Stimulated activated naive CD8-positive, alpha-beta T cell treated with anti-CD3 and anti-CD28 coated beads, Interleukin-15, Interleukin-2, amounts not matched to agents 100 U/mL and 50 U/mL, for 24 hours (primary cell): ENCODE measurements at places on chromosomes 2 and 18.

- no peak for DNase-seq
Observed at GRCh38 chr2:58770846-58771245, 529.7 kb upstream of the FANCL start.

DNA sequence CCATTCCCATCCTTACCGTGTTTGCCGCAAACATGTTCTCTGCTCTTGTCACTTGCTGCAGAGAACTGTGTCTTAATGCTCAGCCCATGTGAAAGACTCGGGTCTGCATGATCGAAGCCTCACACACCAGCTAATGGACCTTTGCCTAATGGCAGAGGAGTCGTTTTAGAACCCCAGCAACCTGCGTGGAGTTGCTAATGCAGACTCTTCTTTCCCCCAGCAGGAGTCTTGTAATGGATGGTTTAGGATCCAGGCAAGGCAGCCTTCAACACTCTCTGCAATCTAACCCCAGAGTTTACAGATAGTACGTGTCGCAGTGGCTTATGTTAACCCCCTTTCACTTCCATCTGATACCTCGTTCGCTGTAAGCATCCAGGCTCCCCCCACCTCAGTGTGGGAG, 316.4 kb downstream of the AGAP1 start:
- no peak for DNase-seq

DNA sequence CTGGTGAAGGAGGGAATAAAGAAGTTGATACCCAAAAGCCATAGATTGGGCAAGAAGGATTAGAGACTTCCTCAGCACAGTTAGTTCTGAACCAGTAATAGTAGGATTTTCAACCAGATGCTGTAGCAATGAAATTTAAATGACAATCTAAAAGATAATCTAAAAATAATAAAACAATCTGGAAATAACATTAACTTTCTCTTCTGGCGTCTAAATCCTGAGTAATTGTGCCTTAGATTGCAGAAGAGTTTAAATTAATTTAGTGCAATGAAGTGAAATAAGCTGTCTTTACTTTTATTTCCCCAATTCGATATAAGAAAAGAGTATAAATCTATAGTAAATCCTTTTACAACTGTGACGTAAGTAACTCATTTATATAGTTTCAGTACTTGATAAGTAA, 186.8 kb upstream of the DOK6 start:
- DNase-seq: no peak

DNA sequence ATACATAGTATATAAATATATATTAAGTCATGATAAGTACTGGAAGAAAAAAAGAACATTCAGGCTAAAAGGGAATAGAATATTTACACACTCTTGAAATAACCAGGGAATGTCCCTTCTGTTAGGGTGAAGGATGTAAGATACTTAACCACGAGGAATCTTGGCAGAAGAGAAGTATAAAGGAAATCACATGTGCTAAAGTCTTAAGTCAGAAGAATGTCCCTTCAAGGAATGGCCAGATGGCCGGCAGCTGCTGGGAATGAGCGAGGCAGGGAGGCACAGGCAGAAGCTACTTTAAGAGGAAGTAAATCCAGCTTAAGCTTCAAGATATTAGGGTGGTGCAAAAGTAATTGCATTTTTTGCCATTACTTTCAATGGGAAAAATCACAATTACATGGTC, 5.5 kb downstream of the CCDC102B start:
- no peak for DNase-seq

DNA sequence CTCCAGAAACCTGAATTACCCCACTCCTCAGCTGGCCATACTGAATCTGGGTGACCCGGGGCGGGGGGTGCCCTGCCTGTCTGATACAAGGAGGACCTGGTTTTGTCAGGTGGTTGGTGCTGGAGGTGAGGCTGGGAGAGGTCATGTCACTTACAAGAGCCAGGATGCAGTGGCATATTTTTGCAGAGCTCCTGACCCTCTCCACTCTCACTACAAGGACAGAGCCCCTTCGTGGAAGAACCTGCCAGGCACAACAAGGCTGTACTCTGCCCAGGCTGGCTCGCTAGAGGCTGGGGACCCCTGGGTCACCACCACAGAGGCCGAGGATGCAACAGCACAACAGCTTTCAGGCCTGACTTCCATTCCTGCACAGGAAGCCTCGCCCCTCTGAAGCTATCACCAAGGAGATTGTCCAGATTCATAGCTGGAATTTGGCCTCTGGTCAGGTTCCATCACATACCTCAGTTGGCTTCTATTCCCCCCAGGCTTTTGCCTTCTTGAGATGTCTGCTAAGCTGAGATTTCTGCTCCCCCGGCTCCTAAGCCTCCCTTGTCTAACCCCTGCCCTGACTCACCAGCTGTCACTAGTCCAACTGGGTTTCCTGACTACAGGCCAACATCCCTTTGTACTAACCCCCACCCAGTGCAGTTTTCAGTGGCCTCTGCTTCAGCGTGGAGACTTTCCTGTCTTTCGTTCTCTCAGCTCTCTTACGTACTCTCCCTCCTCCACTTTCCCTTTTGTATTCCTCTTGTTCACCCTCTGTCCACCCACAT, 132.5 kb upstream of the EPAS1 start:
- no peak for DNase-seq

DNA sequence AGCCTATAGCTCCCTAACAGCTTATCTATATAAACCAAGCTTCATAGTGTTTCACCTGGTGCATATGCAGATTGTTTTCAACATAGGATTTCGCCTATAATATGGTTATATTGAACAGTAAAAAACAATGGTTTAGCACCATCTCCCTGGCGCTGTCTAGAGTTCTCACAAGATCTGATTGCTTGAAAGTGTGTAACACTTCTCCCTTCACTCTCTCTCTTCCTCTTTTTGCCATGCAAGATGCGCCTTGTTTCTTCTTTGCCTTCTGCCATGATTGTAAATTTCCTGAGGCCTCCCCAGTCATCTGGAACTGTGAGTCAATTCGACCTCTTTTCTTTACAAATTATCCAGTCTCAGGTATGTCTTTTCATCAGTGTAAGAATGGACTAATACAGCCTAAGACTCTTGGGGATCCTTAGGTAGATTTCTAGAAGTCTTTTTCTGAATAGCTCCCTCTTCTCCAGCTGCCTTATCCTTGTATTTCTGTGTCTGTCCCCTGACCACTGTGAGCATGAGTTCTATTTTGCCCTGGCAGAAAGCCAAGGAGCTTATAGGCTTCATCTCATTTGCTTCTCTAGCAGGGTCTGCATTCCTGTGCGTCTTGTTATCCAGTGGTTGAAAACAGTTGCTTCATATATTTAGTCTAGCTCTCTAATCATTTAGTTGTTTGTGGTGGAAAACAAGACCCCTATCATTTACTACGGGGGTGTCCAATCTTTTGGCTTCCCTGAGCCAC, 401.6 kb downstream of the GPD2 start:
- no peak for DNase-seq

GRCh38 chr2:10963155-10963554, 51.4 kb downstream of the KCNF1 start:
- DNase-seq: no peak

GRCh38 chr2:88837511-88838160, 146.2 kb downstream of the RPIA start:
- DNase-seq: no peak

DNA sequence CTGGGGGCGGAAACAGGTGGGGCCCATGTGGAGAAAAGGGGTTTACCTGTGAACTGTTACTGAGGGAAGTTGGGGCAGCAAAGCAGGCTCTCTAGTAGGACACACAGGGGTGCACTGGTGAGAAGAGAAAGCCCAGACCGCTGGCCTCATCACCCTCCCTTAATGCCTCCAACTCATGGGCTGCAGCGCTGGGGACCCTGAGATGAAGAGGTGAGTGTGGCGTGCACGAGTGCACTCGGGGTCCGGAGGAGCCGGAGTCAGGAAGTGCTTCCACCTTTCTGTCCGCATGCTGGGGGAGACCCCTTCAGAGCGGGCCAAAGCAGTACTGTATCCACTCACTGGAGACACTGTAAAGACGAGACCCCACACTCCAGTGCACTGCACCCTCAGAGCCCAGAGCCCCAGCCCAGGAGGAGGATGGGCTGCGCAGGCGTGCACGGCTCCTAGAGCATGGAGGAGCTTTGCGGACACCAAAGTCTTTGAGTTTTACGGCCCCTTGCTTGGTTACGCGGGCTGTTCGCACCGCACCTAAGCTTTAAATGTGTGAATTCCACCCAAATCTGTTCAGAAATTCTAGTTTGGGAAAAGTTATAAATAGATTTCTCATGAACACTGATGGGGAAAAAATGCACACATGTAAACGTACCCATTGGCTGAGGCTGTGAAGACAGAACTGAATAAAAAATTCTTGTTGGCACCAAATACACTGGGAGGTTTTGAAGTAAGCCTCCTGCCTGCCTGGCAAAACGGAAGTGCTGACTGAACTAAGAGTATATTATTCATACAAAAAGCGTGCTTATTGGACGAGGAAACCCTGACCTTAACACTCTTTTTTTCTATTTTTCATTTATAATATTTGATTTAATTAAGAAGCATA, 45.4 kb upstream of the PPP4R1 start:
- DNase-seq: no peak

DNA sequence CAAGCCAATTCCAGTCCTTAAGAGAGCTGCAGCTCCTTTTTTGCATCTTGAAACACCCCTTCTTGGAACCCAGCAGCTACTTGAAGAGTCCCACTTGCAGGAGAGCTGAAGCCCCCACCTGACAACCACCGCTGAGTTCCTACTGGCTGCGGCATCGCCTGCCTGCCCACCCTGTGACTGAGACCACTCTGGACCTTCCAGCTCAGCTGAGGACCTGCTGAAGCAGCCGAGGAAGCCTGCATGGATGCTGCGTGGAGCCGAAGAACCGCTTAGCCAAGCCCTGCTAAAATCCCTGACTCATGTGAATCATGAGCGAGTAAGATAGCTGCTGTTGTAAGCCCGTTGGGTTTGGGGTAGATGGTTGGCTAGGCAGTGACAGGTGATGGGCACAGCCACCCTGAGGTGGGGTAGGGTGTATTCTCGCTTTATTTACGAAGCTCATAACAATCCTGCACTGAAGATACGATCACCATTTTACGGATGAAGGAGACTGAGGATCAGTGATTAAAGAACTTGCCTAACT, 78.4 kb downstream of the INHBB start:
- DNase-seq: no peak

DNA sequence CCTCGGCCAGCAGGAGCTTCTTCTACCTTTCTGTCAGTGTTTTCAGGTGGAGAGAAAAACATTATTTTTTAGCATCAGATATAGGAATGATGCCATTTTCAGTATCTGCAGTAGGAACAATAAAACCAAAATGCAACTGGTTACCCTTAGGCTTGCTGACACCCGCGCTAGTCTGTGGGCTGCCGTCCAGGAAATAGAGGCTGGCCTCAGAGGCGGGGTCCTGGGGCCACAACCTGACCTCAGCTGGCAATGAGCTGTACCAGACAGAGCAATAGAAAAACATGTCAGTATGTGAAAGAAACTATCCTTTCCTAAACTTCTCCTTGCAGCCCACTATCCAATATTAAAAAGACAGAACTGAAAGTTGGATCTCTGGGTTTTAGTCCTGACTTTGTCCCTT, 4.6 kb upstream of the ST6GAL2 start:
- no peak for DNase-seq

GRCh38 chr2:201532686-201533304, 81.3 kb downstream of the STRADB start:
- peak; percentile 6 for DNase-seq

- no peak for DNase-seq
Observed at GRCh38 chr2:47093626-47094025, 61.5 kb downstream of the STPG4 start.

DNA sequence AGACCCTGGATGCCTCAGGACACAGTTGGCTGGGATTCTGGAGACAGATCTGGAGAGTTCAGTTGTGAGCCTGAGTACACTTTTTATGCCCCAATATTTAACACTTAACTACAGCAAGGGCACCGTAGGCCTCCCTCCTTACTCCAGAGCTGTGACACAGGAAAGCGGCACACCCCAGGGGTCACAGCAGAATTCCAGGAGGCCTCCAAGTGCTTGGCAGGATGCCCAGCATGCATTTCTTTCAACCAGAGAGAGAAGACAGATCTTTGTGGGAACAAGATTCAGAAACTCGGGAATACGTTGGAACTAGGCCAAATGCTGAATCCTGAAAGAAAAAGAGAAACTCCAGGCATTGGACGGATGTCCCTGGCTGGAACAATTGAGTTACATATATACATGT, 199.2 kb upstream of the NT5C1B start:
- no peak for DNase-seq

- DNase-seq: no peak
Observed at GRCh38 chr18:55239740-55240139, 280.5 kb upstream of the CCDC68 start.

DNA sequence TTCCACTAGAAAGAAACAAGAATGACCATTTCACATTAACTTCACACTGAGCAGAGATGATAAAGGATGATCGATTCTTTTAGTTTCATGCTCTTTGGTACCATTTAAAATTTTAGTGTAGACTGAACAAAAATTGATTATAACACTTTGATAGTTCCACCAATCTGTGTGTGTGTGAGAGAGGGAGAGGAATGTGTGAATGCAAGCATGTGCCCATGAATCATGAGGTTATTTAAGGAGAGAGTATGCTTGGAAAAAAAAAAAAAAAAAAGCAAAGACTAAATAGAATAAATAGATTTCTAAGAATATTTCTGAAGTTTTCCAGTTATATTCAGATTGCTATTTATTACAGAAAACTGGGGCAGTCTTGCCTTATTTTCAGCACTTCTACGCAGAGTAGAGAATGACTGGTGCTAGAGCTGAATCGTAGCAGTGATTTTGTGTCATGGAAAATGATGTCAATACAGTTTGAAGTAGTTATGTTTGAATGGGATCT, 900.8 kb downstream of the SLC4A3 start:
- no peak for DNase-seq

- no peak for DNase-seq
Observed at GRCh38 chr2:127917916-127918315, 32.2 kb upstream of the AMMECR1L start.

DNA sequence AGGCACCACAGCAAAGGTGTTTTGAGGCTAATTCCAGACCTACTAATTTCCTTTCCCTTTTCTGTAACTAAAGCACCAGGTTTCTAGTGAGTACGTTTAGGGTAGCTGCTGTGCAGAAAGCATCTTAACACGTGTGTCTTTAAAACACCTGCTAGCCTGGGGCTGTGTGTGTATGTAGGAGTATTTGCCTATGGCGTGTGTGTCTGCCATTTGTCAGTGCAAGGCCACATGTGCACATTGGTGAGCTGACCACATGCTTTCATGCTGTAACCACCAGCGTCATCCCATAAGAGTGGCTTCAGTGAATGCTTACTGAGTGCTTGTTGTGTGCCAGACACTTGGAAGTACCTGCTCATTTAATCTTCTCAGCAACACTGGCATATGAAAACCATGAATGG, 241.6 kb downstream of the SEPTIN10 start:
- no peak for DNase-seq

DNA sequence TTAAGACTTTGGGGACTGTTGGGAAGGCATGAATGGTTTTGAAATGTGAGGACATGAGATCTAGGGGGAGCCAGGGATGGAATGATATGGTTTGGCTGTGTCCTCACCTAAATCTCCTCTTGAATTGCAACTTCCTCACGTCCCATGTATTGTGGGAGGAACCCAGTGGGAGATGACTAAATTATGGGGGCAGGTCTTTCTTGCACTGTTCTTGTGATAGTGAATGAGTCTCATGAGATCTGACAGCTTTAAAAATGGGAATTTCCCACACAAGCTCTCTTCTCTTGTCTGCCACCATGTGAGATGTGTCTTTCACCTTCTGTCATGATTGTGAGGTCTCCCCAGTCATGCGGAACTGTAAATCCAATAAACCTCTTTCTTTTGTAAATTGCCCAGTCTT, 11.5 kb upstream of the MBP start:
- no peak for DNase-seq

- DNase-seq: peak; percentile 65
Observed at GRCh38 chr2:105775809-105776559, 31.3 kb downstream of the NCK2 start.

- no peak for DNase-seq
Observed at GRCh38 chr18:55400590-55401541, 187.1 kb downstream of the TCF4 start.
